Kidney (tissue), 22 donors: ENCODE measurements at places on chromosomes 3 and 15.
A peak's percentile ranks its signal among the peaks of the same experiment; 100 is the strongest.

DNA sequence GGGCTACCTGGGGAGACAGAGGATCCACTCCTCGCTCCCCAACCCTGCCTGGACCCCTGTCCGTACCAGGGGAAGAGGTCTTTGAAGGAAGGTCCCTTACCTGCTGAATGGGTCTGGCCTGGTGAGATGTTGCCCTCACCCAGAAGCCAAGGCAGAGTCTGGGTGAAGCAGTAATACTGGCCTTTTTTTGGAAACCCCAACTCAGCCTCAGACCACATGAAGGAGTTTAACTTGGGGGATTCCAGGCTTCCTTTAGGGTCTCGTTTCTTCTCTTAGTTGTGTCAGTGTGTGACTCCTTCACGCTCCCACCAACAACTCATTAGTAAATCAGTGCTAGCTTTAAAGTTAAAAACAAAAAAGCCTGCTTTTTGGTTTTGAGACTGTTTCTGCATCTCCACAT is 45.6 kb downstream of the RTP1 start:
- no peak for DNase-seq
- H3K36me3 ChIP-seq, result no peaks in the 10 kb centered on the region
- H3K4me3 ChIP-seq, result no peak overlapping the region
- H3K27me3 ChIP-seq, result no peaks in the 10 kb centered on the region

DNA sequence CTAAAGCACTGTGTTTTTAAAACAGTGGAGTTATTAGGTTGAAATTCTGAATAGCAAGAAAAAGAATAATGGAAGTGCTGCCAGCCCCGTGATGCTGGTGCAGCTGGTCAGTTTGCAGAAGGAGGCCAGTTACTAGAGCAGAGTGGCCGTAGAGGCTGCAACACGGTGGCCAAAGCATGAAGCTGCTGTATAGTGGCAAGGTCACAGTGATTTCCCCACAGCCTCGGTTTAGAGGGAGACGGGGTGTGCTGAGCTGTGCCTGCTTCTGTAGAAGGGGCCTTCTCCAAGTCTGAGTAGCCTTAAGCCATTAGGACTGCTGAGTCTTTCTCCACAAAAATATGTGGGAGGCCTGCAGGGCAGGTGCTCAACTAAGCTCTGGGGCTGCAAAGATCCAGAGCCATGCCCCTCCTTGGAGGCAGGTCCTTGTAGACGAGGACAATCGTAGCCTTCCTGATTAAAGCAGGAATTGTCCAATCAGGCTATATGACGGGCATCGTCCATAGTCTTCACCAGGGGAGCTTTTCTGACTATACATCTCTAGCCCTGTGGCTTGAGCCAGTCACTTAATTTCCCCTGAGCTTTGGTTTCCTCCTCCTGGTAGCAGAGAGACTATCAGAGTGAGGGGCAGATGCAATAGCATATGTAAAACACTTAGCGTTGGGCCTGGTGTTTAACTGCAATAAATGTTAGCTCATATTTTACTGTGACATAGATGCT is 151.6 kb downstream of the PGPEP1L start:
- no peaks in the 10 kb centered on the region for H3K27me3 ChIP-seq
- H3K4me1 ChIP-seq, result peaks cover 3% of the 10 kb centered on the region
- H3K36me3 ChIP-seq, result no peaks in the 10 kb centered on the region
- no peak overlapping the region for H3K4me3 ChIP-seq
- DNase-seq, result no peak

- peaks cover 3% of the 10 kb centered on the region for H3K4me1 ChIP-seq
- no peaks in the 10 kb centered on the region for H3K27me3 ChIP-seq
- H3K36me3 ChIP-seq, result no peaks in the 10 kb centered on the region
- no peak overlapping the region for H3K4me3 ChIP-seq
- DNase-seq, result peak; percentile 96
These were observed 361.0 kb downstream of the SHQ1 start for GRCh38 chr3:72487078-72487765.

GRCh38 chr3:132293251-132293650 is 24.0 kb upstream of the ACP3 start:
- H3K4me1 ChIP-seq, result no peaks in the 10 kb centered on the region
- H3K27me3 ChIP-seq, result no peaks in the 10 kb centered on the region
- H3K4me3 ChIP-seq, result no peak overlapping the region
- DNase-seq, result no peak
- no peak overlapping the region for H3K27ac ChIP-seq

- no peaks in the 10 kb centered on the region for H3K36me3 ChIP-seq
- DNase-seq, result no peak
- H3K4me3 ChIP-seq, result no peak overlapping the region
- H3K27me3 ChIP-seq, result no peaks in the 10 kb centered on the region
- no peak overlapping the region for H3K27ac ChIP-seq
These were observed 3.6 kb downstream of the PRSS50 start for GRCh38 chr3:46713898-46714552.

DNA sequence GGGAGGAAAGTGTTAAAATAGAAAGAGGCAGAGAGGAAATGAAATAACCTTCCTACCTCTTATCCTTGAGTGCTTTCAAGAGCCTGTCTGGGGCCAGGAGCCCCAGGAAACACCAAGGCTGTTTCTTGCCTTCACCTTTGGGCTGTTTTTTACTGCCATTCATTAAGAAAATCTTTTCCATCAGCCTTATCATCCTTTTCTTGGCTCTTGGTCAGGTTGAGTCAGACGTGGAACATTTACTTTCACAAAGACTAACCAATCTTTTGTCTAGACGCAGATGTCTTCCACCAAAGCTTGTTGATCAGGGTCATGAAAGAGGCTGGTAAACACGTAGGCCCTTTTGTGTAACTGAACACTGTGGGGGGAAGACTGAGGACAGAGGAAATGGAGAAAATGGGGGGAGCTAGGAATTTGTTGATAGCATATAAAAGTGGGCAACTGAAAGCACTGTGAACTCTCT is 151.0 kb upstream of the THBS1 start:
- no peak overlapping the region for H3K4me3 ChIP-seq
- DNase-seq, result no peak
- no peaks in the 10 kb centered on the region for H3K4me1 ChIP-seq
- H3K36me3 ChIP-seq, result no peaks in the 10 kb centered on the region

DNA sequence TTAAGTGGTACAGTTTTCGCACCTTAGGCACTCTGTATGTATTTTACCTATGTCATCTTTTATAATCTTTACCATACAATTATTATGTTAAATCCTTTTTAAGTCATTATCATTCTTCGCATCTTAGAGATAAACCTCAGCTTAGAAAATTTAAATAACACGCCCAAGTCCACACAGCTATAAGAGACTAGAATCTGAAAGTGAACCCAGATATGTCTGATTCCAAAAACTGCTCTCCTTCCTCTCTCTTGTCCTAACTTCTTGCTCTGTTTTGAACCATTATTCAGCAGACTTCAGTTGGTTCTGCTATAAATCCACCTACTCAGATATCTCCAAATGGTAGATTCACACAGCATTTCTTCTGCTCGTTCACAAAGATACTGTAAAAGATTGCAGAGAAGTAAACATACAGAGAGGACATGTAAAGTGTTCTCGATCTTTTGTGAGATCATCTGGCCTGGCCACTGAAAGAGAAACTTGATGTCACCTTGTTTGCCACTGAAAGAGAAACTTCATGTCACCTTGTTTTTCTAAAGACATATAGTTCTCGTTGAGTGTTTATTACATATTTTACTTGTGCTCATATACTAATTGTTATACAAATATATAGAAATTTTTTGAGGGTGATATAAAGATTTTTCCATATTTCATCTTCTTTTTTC is 533.2 kb downstream of the GRM7 start:
- H3K4me3 ChIP-seq, result no peak overlapping the region
- no peaks in the 10 kb centered on the region for H3K4me1 ChIP-seq
- no peak overlapping the region for H3K27ac ChIP-seq

GRCh38 chr3:15667484-15667883 is 65.9 kb downstream of the BTD start:
- H3K4me3 ChIP-seq, result no peak overlapping the region
- DNase-seq, result no peak
- no peak overlapping the region for H3K27ac ChIP-seq

GRCh38 chr15:75713338-75713895 is 769 bp upstream of the CSPG4 start:
- H3K4me1 ChIP-seq, result peaks cover 4% of the 10 kb centered on the region
- no peaks in the 10 kb centered on the region for H3K27me3 ChIP-seq
- no peaks in the 10 kb centered on the region for H3K36me3 ChIP-seq
